ENCODE measurements at places on chromosomes 7 and 10. TPM values are rescaled to one million over a fixed set of nuclear protein-coding genes. Genes with fewer than 3 reads are reported as not detected.

Gene GNAT3
- total RNA-seq = not detected

DNA sequence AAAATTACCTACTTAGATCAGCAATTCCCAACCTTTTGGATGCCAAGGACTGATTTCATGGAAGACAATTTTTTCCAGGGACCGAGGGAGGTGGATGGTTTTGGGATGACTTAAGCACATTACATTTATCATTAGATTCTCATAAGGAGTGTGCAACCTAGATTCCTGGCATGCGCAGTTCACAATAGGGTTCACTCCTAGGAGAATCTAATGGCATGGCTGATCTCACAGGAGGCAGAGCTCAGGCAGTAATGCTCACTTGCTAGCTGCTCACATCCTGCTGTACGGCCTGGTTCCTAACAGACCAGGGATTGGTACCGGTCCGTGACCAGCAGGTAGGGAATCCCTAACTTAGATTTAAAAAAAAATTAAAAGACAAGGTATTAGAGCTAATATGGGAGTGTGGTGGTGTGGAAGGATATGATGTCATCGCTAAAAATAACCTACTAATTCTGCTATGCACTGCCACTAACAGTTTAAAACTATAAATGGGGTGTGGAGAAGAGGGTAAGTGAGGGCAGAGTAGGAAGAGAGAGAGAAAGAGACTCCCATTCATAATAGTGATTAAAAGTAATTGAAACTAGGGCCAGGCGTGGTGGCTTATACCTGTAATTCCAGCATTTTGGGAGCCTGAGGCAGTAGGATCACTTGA is 282.7 kb downstream of the BAMBI start:
- no peak for DNase-seq

DNA sequence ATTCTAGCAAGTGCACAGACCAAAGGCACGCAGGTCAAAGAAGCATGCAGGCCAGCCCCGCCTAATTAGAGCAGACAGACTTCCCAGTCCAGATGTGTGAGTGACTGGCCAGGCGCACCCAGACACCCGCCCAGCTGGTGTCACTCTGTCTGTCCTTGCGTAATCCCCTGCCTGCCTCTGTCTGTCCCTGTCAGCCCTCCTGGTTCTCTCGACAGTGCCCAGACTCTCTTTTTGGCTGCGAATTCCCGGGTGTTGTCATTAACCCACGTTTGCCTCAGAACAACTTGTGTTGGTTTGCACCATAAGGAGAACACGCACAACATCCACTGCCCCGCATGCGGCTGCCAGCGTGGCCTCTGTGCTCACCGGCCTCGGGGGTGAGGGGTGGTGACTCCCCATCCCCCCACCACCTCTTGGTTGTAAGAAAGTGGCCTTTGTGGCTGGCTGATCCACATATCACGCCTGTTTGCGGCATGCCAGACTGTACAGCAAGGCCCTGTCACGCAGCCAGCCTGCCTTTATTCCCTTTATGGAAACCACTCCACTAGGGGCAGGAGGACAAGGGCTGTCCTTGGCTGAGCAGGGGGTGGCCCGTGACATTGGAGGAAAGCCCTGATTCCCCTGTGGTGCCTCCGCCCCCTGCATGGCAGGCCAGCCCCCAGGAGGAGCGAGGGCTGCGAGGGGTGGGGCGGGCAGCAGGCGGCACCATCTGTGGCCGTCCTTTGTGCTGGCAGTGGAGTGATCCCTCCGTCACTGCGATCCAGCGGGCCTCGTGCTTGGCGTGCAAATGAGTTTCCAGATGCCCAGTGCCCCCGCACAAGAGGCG is 72.8 kb upstream of the PPIF start:
- DNase-seq = no peak

Gene SORCS1
- total RNA-seq = not detected

- no peak for DNase-seq
Observed at GRCh38 chr10:101000915-101001658, 1.5 kb downstream of the LZTS2 start.

DNA sequence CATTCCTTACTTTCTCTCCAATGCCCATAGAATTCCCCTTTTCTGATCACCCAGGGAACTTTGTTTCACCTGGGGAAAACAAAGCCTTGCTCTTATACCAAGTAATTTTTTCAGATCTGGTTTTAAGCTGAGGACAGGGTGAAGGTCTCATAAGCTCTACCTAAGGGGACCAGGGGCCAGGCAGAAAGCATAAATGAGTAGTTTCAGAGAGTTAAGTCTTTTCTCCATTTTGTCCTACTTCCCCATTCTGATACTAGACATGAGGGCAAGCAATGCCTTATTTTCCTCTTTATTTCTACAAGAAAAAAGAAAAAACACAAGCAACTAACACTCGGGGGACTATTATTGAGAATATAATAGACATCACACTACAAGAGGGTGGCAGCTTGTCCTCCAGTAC is 2.9 kb downstream of the AKR1D1 start:
- DNase-seq = no peak

GRCh38 chr7:80134536-80135308 is at the start of gene GNAI1:
Gene GNAI1, plus strand, starts transcription at chr7:80134831. Its CDS starts 330 bp downstream, at chr7:80135161.
- peak; percentile 87 for DNase-seq

GRCh38 chr7:887488-887820 is 11.1 kb downstream of the GET4 start:
- no peak for DNase-seq

- peak; percentile 5 for DNase-seq
Observed at GRCh38 chr10:124217906-124218804, 124.8 kb upstream of the CHST15 start.

Gene C10orf53
- not detected for total RNA-seq

DNA sequence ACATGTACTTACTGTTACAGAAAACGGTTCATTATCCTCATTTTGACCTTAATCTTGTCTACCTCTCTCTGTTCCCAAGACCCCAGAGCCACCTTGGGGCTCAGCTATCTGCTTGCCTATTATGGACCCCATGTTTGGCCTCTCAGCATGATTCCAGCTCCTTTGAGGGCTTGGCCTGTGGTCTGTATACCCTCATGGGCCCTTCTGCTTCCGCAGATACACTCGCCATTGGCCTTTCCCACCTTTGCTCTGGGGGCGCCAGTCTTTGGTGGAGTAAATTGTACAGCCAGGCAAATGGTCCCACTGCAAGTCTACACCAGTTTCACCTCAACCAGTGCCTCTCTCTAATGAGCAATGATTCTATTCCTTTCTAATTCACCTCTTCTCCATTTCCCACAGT is 109.2 kb upstream of the ZNF746 start:
- DNase-seq = no peak

DNA sequence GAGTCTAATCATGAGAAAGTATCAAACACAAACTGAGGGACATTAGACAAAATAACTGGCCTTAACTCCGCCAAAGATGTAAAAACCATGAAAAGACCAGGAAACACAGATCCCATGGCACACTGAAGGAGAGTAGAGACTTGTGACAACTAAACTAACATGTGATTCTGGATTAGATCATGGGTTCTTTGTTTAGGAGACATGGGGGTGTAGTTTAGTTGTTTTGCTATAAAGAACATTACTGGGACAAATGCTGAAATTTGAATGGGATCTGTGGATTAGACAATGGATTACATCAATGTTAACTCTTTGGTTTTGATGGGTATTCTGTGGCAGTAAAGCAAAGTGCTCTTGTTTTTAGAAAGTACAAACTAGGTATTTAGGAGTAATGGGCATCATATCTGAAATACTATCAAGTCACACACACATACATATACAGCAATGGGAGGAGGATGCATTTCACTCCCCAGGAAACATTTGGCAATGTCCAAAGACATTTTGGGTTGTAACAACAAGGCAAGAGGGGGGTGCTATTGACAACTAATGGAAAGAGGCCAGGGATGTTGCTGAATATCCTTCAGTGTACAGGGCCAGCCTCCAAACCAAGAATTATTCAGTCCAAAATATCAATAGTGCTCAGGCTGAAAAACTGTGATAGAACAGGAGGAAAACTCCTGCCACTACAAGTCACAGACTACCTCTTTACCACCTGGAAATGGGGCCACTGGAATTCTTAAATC is 32.4 kb downstream of the WAPL start:
- no peak for DNase-seq

DNA sequence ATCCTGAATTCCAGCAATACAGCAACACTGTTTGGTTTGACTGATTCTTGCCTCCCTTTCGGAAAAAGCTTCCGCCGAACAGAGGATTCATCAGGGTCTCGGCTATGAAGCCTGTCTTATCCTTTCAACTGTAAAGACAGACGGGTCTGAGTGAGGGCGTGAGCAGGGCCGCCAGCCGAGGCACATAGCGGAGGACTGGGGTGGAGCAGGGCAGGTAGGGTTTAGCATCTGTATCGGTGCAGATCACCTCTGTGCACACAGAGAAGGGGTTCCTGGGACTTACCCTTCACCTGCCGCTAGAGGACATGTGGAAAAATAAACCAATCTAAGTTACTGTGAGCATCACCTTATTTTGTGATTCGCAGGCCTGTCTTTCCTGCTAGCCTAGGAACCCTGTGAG is 656.9 kb upstream of the FOXK1 start:
- DNase-seq = no peak

Gene SEMA3D
- 4.8 TPM for total RNA-seq

- no peak for DNase-seq
Observed at GRCh38 chr7:149766135-149766675, 7.2 kb downstream of the ZNF467 start.

Gene PAX4
- not detected for total RNA-seq

DNA sequence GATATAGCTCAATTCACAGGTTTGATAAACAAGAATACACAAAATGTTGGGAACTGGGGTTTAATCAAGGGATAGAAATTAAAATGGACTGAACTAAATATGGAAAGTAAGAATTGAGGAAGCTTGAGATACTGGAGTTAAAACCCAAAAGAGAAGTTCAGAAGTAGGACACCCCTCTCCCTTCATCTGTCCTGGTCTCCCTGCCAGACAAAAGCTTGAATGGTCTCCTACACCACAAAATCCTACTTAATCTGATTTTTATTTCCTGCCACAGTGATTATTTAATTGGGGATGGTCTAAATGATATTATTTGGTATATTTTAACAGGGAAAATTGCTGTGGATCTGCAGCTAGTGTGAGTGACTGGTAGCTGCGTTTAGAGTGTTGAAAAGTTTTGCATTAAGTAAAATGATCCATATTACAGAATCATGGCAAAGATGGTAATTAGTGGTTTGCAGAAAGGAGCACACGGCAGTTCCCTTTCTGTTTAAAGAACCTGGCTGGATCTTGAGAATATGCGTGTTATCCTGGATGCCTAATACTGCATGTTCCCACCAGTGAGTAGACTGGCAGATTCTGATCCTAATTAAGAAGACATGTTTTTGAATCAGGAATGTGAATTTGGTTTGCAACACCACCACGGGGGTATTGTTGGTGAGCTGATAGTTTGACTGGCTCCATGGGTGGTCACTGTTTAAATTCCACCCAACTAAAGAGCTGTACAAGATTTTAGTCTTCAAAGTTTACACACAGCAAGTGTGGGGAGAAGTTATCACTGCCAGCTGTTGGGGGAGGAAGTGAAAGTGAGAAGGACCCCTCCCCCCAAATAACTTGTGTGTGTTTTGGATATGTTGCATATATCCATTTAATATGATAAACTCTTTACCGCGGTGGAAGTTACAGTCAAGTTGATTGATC is 5.5 kb downstream of the RBM20 start:
- no peak for DNase-seq

- no peak for DNase-seq
Observed at GRCh38 chr7:98831641-98832221, 38.1 kb downstream of the TMEM130 start.

- DNase-seq = no peak
Observed at GRCh38 chr10:95539560-95540284, 21.4 kb downstream of the SORBS1 start.
